ENCODE measurements at places on chromosomes 3 and 15.

DNA sequence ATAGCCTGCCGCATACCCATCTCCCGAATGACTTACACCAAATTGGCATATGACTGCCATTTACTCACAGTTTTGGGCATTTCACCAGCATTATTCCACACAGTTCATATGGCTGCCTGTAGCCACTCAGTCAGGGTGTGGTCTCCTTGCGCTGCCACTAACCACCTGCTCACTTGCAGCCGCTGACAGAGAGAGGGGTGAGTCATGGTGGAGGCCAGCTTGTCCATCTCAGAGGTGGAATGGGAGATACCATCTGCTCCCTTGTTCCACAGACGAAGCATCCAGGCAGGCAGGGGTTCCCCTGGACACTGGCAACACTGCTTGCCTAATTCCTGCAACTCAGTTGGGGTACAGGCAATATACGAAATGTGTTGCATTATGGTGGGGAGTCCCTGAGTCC, 15.6 kb downstream of the CCRL2 start:
- no peak for DNase-seq

DNA sequence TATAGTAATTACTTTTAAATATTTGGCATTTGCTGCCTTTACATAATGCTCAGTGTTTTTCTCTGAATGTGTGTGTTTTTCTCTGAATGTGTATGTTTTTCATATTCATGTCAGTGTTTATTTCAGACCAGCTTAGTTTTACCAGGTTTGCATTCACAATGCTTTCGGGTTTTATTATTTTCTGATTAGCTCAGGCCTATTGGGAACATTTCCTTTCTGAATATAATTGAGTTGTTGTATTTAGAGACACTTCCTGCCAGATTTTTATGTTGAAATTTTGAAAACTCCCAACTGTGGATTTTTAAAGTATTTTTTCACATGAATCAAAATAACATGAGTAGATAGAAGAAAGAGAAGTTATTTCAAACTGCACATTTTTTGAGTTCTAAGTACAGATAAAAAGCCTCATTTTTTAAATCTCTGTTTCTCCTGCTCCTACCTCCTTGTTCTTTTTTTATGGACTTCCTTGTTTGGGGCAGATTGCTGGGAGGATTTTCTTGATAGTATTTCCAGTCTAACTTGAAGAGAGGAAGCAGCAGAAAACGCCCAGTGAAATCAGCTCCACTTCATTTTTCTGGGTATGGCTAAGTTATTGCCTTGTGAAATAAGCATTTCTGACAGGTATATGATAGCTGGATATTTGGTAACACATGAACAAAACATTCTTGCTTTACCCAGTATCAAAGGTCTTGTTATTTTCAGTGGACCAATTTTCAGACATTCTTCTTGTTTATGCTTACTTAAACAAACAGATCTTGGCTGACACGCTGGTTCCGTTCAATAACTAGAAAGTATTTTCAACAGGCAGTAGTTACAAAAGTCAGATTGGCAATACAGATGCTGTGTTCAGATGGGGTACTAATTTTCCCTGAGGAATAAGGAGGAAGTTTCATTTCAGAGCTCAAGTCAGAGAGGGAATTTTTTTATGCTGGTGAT, 70.7 kb downstream of the RIOX2 start:
- DNase-seq = no peak

DNA sequence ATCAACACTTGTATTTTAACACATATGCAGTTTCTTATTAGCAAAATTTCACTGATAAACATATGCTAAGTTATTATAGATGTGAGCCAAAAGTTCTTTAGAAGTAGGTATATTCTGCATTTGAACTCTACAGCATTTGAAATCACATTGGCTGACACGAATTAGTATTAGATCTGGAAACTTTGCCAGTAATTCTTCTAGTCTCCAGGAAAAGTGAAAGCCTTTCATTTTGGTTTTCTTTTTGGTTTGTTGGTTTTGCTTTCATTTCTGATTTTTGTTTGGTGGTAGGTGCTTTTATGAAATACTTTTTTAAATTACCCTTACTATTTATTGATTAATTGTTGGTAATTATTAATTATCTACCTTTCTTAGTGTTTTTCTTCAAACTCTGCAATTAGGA, 72.9 kb downstream of the RBMS3 start:
- DNase-seq = no peak

GRCh38 chr3:141529256-141529655, 42.4 kb downstream of the RASA2 start:
- DNase-seq = no peak

GRCh38 chr15:63041402-63041973, 1.1 kb upstream of the TPM1 start:
- DNase-seq = no peak

DNA sequence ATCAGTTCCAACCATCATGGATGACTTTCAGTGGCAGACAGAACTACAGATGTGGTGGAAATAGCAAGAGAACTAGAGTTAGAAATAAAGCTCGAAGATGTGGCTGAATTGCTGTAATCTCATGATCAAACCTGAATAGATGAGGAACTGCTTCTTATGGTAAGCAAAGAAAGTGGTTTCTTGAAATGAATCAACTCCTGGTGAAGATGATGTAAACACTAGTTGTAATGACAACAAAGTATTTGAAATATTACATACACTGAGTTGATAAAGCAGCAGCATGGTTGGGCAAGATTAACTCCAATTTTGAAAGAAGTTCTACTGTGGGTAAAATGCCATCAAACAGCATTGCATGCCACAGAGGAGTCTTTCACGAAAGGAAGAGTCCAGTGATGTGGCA, 131.7 kb upstream of the FAM3D start:
- DNase-seq = no peak

- no peak for DNase-seq
Measured at GRCh38 chr3:192397012-192397411, 330.3 kb downstream of the FGF12 start.

DNA sequence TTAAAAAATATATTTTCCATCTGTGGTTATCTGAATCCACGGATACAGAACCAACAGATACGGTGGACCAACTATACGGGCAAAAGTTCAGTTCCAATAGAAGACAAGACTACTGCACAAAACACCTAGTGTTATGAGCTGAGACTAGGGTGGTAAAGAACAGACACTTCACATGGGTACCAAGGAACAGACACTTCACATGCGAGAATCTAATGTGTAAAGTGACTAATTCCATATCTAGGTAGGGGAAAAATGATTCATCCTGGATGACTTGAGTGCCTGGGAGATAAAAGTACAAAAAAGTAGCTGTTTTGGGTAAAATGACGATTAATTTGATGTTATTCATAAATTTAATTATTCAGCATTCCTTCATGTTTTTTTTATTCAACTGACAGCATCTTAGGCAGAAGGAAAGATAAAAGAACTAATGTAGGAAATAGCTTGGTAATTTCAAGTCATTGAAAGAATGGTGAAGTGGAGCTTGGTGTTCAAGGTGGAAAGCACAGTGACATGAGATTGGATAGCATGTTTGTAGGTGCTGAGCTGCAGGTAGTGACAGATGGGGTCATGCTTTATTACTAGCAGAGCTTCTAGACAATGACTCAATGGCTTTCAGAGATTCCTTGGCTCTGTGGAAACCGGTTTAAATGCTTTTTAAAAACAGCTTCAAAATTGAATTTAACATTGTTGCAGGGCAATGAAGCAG, 5.2 kb downstream of the CD200 start:
- DNase-seq = no peak

GRCh38 chr3:115341208-115341607, 194.1 kb upstream of the ZBTB20 start:
- DNase-seq = no peak

- no peak for DNase-seq
Measured at GRCh38 chr3:25094932-25095685, 333.0 kb upstream of the RARB start.

DNA sequence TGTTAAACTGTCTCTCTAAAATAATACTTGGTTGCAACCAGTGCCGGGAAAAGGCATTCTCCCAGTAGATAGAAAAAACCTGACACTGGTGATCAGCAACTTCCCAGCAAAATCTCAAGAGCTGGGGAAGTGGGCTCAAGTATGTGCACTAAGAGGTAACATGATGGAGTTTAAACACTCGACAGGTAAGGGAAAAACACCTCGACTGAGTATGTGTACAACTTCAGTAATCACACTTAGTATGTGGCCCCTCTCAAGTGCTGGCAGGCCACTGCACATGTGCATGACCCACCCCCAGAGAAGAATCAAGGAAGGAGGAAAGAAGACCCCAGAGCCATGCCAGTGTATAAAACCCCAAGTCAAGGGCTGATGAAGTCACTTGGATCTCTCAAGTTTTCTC, 27.4 kb downstream of the SPESP1 start:
- DNase-seq = no peak

GRCh38 chr3:60414011-60414410, 837.2 kb downstream of the FHIT start:
- no peak for DNase-seq

GRCh38 chr3:60250810-60251209, 1000.4 kb downstream of the FHIT start:
- DNase-seq = no peak

DNA sequence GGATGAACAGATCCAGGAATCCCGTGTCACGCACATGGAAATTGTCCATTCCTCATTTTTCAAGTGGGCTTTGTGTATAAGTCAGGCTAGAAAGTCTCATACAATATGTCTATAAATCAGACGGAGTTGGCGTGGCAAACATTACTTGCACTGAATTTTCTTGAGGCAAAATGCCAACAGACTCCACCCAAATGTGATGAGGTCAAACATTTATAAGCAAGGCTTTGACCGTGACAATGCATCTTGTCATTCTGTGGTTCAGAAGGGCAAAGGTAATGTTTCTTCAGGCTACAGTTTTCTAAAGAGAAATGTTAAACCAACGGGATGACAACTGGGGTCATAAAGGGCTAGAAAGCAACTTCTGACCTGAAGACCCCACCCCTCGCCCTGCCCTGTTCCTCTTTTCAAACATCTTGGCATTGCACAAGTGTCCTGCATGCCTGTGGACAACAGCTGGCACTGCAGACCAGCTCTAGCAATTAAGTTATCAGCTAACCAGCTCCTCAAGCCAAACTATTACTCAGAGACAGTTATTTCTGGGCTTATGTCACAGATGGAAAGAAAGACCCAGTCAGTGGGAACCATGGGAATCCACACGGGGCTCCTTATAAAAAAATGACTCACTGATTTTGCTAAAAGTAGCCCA, 36.5 kb upstream of the SPTBN5 start:
- no peak for DNase-seq

DNA sequence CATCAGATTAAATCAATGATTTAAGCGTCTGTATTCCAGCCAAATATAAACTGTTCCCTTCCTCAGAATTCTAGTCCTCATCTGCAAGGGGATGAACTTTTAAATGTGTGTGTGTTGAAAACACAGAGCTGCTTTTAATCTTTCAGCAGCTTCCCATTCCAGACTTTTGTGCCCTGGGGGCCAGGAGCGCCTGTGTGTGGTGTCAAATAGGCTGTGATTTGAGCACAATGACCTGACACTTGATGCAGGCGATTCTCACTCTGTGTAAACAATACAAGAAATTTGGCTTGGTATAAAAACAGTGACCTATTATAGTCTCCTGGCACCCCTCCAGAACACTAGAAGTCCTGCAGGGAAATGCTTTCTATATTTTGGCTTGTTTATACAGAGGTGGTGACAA, 274.6 kb upstream of the ROPN1 start:
- DNase-seq = peak; percentile 29

GRCh38 chr15:31559786-31560185, 233.2 kb downstream of the KLF13 start:
- DNase-seq = no peak

GRCh38 chr3:140636406-140637138, 41.3 kb upstream of the TRIM42 start:
- DNase-seq = no peak

DNA sequence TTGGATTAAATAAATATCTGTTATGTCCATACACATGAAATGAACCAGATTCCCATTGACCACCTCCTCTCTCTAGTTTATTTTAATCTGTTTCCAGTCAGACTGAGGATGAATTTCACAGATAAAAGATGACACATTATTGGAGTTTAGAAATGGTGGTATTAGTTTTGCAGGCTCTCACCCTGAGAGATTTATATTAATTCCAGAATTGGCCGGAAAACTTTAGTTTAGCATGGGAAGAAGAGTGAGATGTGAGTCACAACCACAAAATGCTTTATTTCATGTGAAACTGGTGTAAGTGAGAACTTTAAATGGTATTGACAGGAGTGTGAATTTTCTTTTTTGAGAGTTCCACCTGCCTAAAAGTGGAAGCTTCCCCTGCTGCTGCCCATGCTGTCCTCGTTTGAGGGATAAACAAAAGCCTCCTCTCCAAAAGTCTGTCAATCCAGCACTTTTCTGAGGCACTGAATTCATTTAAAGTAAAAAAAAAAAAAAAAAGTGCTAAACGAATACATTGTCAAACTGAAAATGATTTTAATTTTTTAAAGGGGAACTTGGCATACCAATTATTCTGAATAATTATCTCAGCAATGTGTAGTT, 65.1 kb upstream of the EPHA3 start:
- DNase-seq = no peak

DNA sequence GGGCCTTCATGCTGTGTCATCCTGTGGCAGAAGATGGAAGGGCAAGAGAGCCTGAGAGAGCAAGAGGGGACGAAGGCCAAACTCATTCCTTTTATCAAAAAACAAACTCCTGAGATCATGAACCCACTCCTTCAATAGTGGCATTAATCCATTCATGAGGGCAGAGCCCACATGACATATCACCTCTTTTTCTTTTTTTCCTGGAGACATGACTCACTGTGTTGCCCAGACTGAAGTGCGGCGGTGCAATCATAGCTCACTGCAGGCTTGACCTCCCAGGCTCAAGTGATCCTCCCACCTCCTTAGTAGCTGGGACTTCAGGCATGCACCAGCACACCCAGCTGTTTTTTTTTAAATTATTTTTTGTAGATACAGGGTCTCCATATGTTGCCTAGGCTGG, 92.0 kb upstream of the RNU6-1 start:
- DNase-seq = no peak

GRCh38 chr15:48363474-48363873, 32.2 kb downstream of the DUT start:
- no peak for DNase-seq

DNA sequence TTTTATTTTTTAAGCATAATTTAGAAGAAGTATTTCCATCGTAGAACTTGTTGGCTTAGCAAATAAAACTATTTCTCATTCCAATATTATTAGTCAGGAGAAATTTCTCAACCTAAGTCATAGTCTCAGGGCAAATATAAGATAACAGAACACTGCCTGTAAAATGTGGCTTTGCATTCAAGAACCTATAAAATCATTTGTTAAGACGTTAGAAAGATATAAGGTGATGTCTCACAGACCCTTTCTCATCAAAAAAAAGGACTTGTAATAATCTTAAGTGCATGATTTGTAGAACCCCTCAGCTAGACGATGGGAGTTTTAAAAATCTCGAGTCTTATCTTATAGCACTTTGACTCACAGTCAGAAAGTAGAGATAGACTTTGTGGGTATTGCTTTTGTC, 314.7 kb upstream of the CFAP20DC start:
- DNase-seq = no peak

- DNase-seq = no peak
Measured at GRCh38 chr3:64578062-64578770, 109.6 kb downstream of the ADAMTS9 start.

GRCh38 chr3:172511783-172512762, 11.2 kb downstream of the TNFSF10 start:
- no peak for DNase-seq

GRCh38 chr15:80660119-80660518, 35.0 kb upstream of the ABHD17C start:
- DNase-seq = no peak

Measured in NCI-H1048 (cell line).